ENCODE measurements at places on chromosomes 13 and 19.

DNA sequence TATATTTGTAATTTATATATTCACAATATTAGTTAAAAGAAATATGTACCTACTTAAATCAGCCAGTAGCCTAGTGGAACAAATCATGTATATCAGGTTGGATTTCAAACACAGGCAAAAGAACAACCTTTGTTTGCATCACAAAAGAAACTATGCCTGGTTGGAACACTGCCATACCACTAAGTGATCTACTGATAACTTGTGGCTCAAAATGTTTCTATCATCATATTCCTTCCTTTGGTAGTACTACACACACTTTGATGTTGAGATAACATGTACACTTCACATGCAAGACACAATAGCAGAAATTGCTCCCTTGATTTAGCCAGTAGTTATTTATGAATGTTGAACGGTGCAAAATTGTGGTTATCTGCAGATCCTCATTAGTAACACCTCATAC is 146.0 kb upstream of the GPC6 start:
- DNase-seq: no peak

GRCh38 chr13:30431269-30431940 is 9.1 kb downstream of the UBE2L5 start:
- peak; percentile 21 for DNase-seq

DNA sequence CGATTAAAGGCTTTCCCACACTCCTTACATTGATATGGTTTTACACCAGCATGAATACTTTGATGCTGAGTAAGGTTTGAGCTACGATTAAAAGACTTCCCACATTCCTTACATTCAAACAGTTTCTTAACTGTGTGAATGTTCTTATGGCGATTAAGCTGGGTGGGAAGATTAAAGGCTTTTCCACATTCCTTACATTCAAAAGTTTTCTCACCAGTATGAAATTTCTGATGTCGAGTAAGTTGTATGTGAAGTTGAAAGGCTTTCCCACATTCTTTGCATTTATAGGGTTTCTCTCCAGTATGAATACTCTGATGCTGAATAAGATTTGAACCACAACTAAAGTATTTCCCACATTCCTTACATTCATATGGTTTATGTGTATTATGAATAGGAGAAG is 20.0 kb downstream of the ZNF780B start:
- DNase-seq: peak; percentile 9

GRCh38 chr13:40161931-40162330 is 504.5 kb downstream of the FOXO1 start:
- DNase-seq: no peak

- DNase-seq: peak; percentile 37
Measured at GRCh38 chr19:887072-887471, 5.9 kb downstream of the MED16 start.

DNA sequence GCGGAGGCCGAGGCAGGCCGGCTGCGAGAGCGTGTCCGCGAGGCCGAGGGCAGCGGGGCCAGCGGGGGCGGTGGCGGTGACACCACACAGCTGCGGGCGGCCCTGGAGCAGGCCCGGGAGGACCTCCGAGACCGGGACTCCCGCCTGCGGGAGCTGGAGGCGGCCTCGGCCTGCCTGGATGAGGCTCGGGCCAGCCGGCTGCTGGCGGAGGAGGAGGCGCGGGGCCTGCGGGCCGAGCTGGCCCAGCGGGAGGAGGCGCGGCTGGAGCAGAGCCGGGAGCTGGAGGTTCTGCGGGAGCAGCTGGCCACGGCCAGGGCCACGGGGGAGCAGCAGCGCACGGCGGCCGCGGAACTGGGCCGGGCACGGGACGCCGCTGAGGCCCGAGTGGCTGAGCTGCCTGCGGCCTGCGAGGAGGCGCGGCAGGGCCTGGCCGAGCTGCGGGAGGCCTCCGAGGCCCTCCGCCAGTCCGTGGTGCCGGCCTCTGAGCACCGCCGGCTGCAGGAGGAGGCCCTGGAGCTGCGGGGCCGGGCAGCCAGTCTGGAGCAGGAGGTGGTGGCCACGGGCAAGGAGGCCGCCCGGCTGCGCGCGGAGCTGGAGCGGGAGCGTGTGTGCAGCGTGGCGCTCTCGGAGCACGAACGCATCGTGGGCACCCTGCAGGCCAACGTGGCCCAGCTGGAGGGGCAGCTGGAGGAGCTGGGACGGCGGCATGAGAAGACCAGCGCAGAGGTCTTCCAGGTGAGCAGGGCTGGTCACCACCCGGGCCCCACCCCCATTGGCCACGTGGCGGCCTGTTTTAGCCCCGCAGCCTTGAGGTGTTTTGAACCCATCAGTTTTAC is 11.7 kb upstream of the EBI3 start:
- no peak for DNase-seq

DNA sequence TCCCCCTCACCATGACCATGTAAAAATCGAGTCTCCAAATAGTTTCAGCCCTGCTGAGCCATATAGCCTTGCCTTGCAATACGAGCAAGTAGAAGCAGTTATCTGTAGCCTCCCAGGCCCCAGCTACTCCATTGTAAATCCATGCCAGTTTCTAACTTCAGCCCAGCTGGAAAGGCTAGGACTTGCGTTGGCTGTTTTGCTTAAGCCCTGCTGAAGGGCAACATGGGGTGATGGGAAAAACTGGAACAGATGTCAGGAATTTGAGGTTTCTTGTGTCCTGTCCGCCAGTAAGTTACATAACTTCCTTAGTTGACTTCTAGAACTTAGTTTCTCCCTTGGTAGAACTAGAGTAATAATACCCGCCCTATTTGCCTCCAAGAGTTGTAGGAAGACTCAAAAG is 216.0 kb upstream of the SERP2 start:
- no peak for DNase-seq

DNA sequence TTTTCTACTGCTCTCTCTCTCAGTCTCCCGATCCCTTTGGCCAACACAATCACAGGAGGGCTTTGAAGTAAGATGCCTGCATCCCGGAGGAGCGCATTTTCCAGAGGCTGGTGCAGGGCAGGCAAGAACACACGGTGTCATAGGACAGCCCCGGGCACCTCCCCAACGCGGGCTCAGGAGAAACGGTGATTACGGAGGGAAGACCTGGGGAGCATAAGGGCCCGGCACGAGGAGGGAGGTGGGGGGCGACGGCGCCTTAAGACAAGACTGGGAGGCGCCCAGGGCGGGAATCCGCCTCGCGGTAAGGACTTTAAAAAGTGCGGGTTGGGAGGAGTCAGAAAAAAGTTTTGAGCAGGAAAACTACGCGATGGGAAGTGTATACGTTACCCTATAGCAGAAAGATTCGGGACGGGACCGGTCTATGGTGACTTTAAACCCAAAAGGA is 18.7 kb upstream of the ZNF888 start:
- DNase-seq: peak; percentile 10

GRCh38 chr13:27170516-27171243 is 931 bp downstream of the USP12 start:
- DNase-seq: peak; percentile 26

DNA sequence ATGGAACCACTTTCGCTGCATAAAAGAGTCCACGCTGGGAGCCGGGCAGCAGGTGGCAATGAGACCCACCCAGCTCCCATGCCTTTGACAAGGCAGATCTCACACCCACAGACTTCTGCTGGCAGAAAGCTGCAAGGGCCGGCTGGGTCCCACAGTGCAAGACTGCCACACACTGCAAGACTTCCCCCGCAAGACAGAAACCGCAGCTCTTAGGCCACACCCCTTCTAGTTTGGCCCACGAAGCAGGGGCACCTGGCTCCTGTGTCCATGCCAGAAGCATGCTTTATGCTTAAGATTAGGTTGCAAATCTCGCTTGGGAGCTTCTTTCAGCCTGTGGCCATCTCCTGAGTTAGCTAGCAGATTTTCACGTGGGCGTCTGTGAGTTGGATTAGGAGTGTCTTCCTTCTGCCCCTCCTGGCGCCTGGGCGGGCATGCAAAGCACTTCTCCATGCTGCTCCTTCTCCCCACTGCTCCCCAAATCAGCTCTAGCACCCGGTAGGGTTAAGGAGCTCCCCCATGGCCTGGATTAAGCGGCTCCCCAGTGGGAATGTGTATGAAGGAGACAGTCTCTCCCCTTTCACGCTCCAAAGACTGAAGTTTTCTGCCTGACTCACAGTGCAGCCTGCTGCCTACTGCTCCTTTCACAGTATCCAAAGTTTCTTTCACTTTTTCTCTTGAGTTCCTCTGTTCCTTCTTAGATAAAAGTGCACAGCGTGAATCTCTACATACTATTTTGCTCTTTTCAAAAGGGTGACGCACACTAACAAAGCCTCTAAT is 17.7 kb downstream of the GPC6 start:
- DNase-seq: peak; percentile 57

GRCh38 chr19:43441716-43442115 is 23.7 kb downstream of the LYPD3 start:
- no peak for DNase-seq

DNA sequence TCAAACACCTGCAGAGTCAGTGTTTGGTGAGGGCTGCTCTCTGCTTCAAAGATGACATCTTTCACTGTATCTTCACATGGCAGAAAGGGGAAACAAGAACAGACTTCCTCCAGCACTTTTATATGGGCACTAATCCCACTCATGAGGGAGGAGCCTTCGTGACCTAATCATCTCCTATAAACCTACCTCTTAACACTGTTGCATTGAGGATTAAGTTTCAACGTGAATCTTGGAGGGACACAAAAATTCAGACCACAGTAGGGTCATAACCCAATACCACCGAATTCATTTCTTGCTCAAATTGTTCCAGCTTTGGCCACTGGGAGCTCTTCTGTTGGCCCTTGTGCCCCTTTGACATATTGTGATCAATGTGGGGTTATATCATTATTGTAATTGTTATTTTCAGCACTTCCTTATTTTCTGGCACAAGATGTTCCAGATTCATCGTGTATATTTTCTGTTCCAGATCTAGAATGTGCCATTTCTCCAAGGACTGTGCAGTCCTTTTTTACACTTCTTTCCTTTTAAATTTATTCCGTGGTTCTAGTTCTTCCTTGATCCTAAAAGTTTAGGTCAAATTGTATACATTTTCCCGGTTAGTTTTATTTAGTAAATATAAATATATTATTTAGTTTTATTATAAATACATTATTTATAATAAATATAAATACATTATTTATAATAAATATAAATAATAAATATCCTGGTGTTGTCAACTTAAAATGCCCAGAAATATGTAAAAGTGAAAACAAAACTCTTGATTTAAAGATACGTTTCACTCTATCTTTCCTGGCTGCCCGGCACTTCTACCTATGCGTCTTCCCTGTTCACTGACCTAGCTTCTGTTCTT is 35.5 kb upstream of the IGFL4 start:
- no peak for DNase-seq

- no peak for DNase-seq
Measured at GRCh38 chr13:32107474-32107873, 75.9 kb downstream of the FRY start.

DNA sequence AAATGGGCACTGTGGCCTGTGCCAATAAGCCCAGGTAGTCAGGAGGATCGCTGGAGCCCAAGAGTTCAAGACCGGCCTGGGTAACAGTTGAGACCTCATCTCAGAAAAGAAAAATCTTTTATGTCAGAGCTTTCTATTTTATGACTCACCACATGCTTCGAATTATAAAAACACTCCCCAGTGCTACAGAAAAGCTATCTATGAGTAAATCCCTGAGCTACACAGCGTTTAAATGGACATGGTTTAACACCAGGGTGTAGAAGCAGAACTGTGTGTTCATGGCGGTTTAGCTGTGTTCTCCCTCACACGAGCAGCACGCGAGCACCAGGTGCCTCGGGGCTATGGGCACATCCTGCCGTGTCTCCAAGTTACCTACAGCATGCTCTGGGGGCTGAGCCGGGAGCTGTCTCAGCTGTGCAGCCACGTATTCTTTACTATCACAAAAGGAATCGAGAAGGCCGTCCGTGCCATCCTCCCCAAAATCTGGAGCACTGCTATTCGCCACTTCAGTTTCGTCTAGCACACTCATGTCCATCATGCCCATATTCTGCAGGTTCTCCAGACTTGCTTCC is 6.7 kb downstream of the SAFB2 start:
- DNase-seq: peak; percentile 31

GRCh38 chr19:49766007-49766929 is 533 bp upstream of the AP2A1 start:
- DNase-seq: peak; percentile 100

- DNase-seq: no peak
Measured at GRCh38 chr13:84684048-84684662, 801.9 kb upstream of the SLITRK1 start.

DNA sequence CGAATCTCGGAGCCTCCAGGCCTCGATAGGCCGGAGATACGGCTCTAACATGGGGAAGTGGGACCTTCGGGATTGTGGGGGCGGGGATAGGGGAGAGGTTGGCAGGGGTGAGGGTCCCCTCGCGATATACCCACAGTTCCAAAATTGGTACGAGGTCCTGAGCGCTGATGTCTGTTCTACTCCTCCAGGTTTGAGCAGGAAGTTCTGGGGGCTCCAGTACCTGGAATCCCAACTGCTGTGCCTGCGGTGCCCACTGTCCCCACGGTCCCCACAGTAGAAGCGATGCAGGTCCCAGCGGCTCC is 447 bp downstream of the RBM42 start:
- no peak for DNase-seq

GRCh38 chr13:95784900-95785290 is 108.0 kb downstream of the DNAJC3 start:
- DNase-seq: peak; percentile 1

- peak; percentile 39 for DNase-seq
Measured at GRCh38 chr19:23283925-23284324, 33.7 kb upstream of the ZNF724 start.

GRCh38 chr13:34371645-34372395 is 553.9 kb downstream of the RFC3 start:
- no peak for DNase-seq

- no peak for DNase-seq
Measured at GRCh38 chr19:53908935-53909415, at the start of gene CACNG7. TSS of gene CACNG7 (plus strand) at chr19:53909278. CDS start at chr19:53912832, 3,554 bp downstream.

GRCh38 chr13:100234524-100235136 is 145.7 kb downstream of the PCCA start:
- DNase-seq: peak; percentile 29

DNA sequence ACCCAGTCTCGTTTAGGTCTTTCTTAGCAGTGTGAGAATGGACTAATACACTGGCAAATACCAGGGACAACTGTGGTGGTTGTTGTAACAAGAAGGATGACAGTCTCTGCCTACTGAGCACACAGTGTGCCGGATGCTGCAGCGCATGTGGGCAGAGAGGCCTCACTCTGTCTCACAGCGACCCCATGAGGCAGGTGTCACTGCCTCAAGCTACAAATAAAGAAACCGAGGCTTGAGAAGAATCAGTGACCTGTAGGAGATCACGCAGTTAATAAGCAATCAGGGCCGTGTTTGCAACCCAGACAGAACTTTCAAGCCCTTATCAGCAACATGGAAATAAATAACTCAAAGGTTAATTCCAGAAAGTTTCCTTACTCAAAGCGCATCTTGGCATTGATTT is 40.5 kb upstream of the GAS6 start:
- DNase-seq: no peak

DNA sequence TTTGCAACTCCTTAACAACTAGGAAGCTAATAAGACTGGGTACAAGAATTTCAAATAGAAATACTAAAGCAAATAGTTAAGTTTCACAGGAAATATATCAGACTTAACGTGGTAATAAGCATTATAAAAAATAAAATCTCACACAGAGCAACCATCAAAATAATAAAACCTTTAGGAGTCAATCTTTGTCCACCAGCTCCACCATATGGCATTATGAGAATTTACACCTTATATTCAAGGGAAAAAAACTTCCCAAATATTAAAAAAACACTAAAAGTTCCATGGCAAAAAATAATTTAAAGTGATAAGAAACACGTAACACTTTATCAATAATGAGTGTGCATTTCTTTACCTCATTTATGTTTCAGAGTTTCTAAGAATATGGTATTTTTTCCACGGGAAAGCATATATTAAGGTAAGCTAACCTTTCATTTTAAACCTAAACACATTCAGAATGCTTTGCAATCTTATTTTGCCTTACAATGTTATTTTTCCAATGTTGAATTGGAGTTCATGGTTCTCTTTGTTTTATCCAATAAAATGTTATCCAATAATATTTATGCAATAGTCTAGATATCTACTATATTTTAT is 423.2 kb upstream of the SGCG start:
- DNase-seq: no peak
